ENCODE measurements at places on chromosomes 4 and X. TPM values are rescaled to one million over a fixed set of nuclear protein-coding genes. Genes with fewer than 3 reads are reported as not detected.

DNA sequence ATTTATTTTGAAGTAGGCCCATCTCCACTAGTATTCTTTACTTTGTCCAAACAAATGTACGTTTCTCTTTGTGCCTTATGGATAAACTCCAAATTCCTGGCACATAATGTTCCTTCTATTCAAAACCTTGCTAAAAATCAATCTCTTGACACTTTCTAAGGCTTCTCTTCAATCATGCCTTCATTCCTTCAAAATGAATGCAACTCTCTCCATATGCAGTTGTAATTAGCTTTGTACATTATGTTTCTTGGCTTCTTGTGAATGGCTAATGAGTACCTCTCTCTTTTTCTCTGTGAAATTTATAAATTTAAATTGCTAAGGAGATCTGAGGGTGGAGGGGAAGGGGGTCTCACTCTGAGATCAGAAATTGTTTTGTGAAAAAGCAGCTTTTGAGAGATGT lies 24.0 kb upstream of the ANK2 start:
- DNase-seq = no peak
- H3K4me1 ChIP-seq = no peaks in the 10 kb centered on the region
- H3K27me3 ChIP-seq = no peaks in the 10 kb centered on the region
- H3K27ac ChIP-seq = no peak overlapping the region
- no peak overlapping the region for H3K4me3 ChIP-seq

GRCh38 chr4:2961811-2962441 lies 1.3 kb downstream of the NOP14 start:
- DNase-seq = no peak
- H3K4me3 ChIP-seq = peak overlapping the region; percentile 94
- no peak overlapping the region for H3K27ac ChIP-seq
- no peaks in the 10 kb centered on the region for H3K27me3 ChIP-seq
- H3K4me1 ChIP-seq = peaks cover 12% of the 10 kb centered on the region

GRCh38 chr4:43008793-43009192 lies 116.3 kb downstream of the GRXCR1 start:
- H3K4me3 ChIP-seq = no peak overlapping the region
- H3K4me1 ChIP-seq = no peaks in the 10 kb centered on the region
- DNase-seq = no peak
- no peaks in the 10 kb centered on the region for H3K27me3 ChIP-seq
- no peaks in the 10 kb centered on the region for H3K36me3 ChIP-seq
- H3K27ac ChIP-seq = no peak overlapping the region

- no peak overlapping the region for H3K27ac ChIP-seq
- no peaks in the 10 kb centered on the region for H3K36me3 ChIP-seq
- no peaks in the 10 kb centered on the region for H3K27me3 ChIP-seq
These were observed 56.7 kb downstream of the ANK2 start for GRCh38 chr4:113106108-113106507.

GRCh38 chr4:110198049-110198434 lies 373 bp downstream of the ELOVL6 start:
- H3K27ac ChIP-seq = no peak overlapping the region
- H3K4me1 ChIP-seq = no peaks in the 10 kb centered on the region
- no peaks in the 10 kb centered on the region for H3K27me3 ChIP-seq
- peak overlapping the region; percentile 86 for H3K4me3 ChIP-seq
- no peaks in the 10 kb centered on the region for H3K36me3 ChIP-seq

DNA sequence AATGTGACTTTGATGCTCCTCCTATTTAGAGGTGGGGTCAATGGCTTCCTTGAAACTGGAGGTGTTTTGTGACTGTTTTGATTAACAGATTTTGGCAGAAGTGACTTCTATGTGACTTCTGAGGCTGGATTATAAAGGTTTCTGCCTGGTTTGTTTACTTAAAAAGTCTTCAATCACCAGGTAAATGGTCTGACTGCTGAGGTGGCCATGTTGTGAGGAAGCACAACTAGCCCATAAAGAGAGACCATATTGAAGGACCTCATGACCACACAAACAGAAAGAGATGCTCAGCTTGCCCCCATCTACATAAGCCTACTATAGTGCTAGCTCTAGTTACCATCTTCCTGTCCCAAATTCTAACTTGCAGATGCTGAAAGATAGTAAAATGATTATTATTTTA lies 14.3 kb upstream of the LSM6 start:
- H3K4me3 ChIP-seq = no peak overlapping the region
- H3K4me1 ChIP-seq = no peaks in the 10 kb centered on the region
- no peak overlapping the region for H3K27ac ChIP-seq

- H3K27ac ChIP-seq = no peak overlapping the region
- H3K4me1 ChIP-seq = no peaks in the 10 kb centered on the region
- DNase-seq = no peak
- H3K36me3 ChIP-seq = no peaks in the 10 kb centered on the region
These were observed 163.5 kb upstream of the GYPA start for GRCh38 chr4:144304025-144304424.

DNA sequence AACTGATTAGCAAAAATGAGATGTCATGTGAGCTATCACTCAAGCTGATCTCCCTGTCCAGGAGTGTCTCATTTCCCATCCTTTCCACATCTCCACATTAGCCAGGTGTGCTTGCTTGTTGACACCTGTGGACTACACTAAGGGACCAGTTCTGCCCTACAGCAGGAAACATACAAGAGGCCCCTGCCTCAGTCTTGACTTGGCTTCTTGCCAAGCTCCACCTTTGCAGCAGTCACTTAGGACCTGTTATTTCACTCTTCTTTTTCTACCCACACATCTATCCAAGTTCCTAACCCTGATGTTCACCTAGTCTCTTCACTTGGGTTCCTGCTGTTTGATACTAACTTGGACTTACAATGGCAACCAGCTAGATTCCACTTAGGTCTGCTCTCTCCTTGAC lies 13.2 kb downstream of the FRMD7 start:
- H3K27me3 ChIP-seq = no peaks in the 10 kb centered on the region
- H3K36me3 ChIP-seq = no peaks in the 10 kb centered on the region
- H3K4me3 ChIP-seq = no peak overlapping the region
- H3K27ac ChIP-seq = no peak overlapping the region

GRCh38 chr4:98771959-98772632 lies 113.7 kb upstream of the TSPAN5 start:
- no peaks in the 10 kb centered on the region for H3K27me3 ChIP-seq
- no peak overlapping the region for H3K4me3 ChIP-seq
- no peaks in the 10 kb centered on the region for H3K36me3 ChIP-seq
- DNase-seq = no peak
- H3K4me1 ChIP-seq = no peaks in the 10 kb centered on the region

- H3K4me1 ChIP-seq = no peaks in the 10 kb centered on the region
- no peak for DNase-seq
- no peak overlapping the region for H3K4me3 ChIP-seq
- no peaks in the 10 kb centered on the region for H3K27me3 ChIP-seq
- H3K27ac ChIP-seq = no peak overlapping the region
- H3K36me3 ChIP-seq = peaks cover 37% of the 10 kb centered on the region
These were observed 9.6 kb downstream of the ZAR1 start for GRCh38 chr4:48499551-48500066.

DNA sequence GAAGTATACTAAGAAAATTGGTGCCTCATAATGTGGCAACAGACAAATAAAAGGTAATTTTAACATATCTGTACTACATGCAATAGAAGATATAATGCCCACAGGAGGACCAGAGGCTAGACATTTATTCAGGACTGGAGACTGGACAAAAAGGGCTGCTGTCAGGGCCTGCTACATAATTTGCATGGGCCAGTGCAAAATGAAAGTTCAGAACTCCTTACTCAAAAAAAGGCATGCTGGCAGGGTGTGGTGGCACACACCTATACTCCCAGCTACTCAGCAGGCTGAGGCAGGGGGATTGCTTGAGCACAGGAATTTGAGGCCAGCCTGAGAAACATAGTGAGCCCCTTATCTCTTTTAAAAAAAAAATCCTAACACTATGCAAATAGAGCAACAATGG lies 12.4 kb upstream of the MAOA start:
- H3K4me3 ChIP-seq = no peak overlapping the region
- H3K27me3 ChIP-seq = no peaks in the 10 kb centered on the region
- H3K4me1 ChIP-seq = no peaks in the 10 kb centered on the region

DNA sequence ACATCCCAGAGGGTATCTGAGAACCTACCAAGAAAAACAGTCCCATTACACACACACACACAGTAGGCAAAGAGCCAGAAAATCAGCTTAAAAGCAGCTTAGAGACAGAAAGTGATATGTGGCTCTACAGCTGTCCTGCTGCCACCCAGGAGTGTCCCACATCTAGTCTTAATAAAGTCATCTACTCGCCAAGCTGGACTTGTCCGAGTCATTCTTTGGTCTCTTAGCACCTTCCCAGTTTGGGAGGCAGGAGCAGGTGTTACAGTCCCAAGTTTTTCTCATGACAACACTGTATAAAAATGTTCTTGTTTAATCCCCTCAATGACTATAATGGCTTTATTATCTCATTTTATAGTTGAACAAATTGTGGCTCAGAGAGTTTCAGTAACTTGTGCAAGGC lies 252.5 kb upstream of the CASK start:
- H3K27ac ChIP-seq = no peak overlapping the region
- H3K36me3 ChIP-seq = no peaks in the 10 kb centered on the region
- H3K27me3 ChIP-seq = no peaks in the 10 kb centered on the region
- H3K4me1 ChIP-seq = no peaks in the 10 kb centered on the region
- no peak overlapping the region for H3K4me3 ChIP-seq
- no peak for DNase-seq

DNA sequence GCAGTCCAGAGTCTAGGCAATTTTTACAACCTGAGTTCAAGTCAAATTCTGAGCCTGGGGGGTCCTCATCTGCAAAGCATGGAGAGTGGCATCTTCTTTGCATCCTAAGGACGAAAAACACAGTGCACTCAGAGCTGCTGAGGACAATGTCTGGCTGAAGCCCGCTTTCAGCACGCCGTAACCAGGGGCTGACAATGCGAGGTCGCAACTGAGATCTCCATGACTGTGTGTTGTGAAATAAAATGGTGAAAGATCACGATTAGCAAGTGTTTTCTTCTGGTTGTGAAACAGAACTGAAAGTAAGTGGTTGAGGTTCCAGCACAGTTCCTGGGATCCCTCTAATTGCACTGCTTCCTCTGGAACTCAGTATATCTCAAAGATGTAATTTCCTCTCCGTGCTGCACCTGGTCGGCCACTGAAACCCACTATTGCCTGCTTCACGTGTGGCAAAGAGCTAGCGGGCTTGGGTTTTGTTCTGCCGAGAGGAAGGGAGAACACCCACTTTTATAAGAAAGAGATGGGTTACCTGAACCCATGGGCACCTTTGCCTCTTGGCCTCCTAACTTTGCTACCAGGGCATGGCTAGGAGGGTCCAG lies 7.7 kb upstream of the F11 start:
- no peak overlapping the region for H3K27ac ChIP-seq
- no peaks in the 10 kb centered on the region for H3K4me1 ChIP-seq
- no peak for DNase-seq
- H3K4me3 ChIP-seq = no peak overlapping the region
- no peaks in the 10 kb centered on the region for H3K36me3 ChIP-seq

DNA sequence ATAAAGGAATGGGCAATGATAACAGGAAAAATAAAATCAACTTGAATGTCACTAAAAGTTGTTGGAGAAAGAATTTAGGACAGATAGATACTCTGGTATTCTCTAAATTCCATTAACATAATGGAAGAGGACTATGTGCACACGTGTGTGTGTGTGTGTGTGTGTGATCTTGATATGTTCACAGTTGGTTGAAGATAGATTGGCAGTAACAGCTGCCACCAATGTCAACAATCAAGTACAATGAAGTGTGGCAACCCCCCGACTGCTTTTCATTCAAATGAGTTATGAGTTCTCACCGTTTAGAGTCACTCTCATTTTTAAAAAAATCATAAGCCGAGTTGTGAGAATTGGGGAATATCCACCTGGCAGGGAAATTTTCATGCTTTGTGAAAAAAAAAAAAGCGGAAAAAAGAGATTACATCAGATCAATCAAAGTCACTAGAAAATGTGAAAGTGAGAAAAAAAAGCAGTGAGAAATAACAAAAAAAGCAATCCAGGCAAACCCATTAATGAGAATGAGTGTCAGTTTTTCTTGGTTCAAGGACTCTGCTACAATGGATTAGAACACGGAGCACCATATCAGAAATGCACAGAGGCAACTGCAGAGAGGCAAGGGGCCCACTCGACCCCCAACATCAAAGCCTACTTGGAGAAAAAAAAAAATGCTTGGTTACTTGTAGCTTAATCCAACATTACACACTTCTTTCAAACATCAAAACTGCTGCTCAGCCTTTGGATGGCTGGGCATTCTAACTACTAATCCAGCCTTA lies 414.9 kb upstream of the PITX2 start:
- no peaks in the 10 kb centered on the region for H3K4me1 ChIP-seq
- H3K27me3 ChIP-seq = no peaks in the 10 kb centered on the region
- no peak overlapping the region for H3K4me3 ChIP-seq
- DNase-seq = no peak
- H3K36me3 ChIP-seq = no peaks in the 10 kb centered on the region

DNA sequence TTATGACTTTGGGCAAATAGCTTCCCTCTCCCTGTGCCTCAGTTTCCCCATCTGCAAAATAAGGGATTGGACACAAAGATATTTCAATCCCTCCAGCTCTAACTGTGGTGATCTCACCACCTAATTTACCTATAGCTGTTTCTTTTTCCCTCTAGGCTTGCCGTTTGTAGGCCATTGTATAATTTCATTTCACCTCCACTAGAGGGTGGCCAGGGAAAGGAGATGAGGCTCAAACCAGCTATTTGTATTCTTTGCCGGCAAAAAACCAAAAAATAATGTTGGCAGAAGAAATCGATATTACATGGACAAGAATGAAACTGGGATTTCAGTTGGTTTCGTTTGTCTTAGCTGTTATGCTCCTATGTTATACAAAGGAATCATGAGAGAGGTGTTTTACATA lies 36.1 kb upstream of the DOCK11 start:
- no peak overlapping the region for H3K27ac ChIP-seq
- DNase-seq = no peak
- H3K27me3 ChIP-seq = no peaks in the 10 kb centered on the region
- H3K36me3 ChIP-seq = no peaks in the 10 kb centered on the region
- no peak overlapping the region for H3K4me3 ChIP-seq
- H3K4me1 ChIP-seq = no peaks in the 10 kb centered on the region

DNA sequence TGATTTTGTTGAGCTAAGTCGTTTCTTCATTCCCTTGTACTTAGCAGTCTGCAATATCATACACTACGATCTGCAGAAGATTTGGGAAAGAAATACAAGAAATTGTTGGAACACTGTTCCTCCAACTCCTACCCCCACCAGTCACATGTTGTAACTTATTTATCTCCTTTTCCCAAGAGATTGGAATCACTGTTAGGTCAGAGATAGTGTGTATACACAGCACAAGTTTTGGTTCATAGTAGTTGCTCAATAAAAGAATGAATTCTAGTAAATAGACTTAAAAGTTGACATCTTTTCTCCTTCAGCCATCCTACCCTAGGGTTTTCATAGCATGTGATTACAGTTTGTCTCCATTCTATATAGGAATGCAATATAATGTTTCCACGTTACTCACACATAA lies 68.8 kb downstream of the ARFIP1 start:
- DNase-seq = no peak
- H3K36me3 ChIP-seq = no peaks in the 10 kb centered on the region
- no peaks in the 10 kb centered on the region for H3K27me3 ChIP-seq
- no peak overlapping the region for H3K27ac ChIP-seq
- no peak overlapping the region for H3K4me3 ChIP-seq

The GUCY1B1 gene
- total RNA-seq = 34.9 TPM

The BMP3 gene
- total RNA-seq = not detected

The CENPE gene
- total RNA-seq = not detected

The CT45A10 gene
- total RNA-seq = not detected

The GPRASP1 gene
- 0.85 TPM for total RNA-seq

The SCD5 gene
- 28.0 TPM for total RNA-seq

The TFDP3 gene
- not detected for total RNA-seq

The SORCS2 gene
- 0.32 TPM for total RNA-seq

The TMSB15C gene
- total RNA-seq = 0.11 TPM

The GLUD2 gene
- total RNA-seq = 2.1 TPM

Data from ascending aorta (tissue), 2 donors.